HCT116 (cell line): ENCODE measurements at places on chromosomes 12 and 14.

- DNase-seq: peak; percentile 90
Observed at GRCh38 chr12:47021298-47021697, 58.1 kb upstream of the PCED1B start.

DNA sequence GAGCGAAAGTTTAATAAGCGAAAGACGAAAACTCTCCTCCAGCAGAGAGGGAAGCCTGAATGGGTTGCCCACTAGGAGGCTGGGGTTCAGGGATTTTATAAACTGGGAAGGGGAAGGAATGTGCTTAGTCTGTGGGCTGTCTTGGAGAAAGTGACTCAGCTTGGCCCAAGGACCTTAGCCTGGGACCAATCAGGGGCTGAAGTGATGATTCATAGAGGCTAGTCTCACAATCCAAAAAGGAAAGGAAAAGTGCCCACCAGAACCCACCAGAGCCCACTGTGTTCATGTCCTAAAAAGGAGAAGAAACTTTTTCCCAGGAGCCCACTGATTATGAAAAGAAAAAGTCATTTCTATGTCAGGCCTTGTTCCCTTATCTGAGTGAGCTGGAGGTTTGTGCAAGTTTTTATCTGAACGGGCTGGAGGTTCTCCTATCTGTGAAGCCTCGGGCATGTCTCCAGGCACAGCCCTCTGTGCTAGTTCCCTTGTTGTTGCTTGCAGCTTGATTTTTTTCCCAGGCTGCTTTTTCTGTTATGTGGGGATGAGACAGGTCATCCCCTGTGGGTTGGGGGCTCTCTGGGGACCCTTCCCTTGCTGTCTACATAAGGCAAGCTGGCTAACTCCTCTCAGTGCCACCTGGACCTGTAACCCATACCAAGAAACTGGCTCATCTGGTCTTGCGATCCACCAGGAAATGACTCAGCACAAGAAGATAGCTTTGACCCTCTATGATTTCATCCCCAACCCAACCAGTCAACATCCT lies 8.3 kb upstream of the GOLGA5 start:
- DNase-seq: no peak

- no peak for DNase-seq
Observed at GRCh38 chr12:78096909-78097597, 266.4 kb downstream of the NAV3 start.

DNA sequence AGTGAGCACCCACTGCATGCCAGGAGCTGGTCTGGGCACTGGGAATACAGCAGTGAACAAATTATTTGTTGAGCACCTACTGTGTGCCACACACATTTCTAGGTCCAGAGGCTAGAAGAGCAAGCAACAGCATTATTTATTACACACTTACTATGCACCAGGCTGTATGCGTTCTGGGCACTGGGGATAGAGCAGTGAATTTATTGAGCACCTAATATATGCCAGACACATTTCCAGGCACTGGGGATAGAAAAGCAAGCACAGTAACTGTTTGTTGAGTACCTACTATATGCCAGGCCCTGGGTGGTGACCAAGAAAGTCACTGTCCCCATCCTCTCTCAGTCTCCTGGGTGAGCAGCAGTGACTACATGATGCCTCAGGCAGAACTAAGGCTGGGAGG lies 107.5 kb upstream of the NCOR2 start:
- DNase-seq: no peak

GRCh38 chr14:44782775-44783238 lies 178.9 kb downstream of the KLHL28 start:
- no peak for DNase-seq

DNA sequence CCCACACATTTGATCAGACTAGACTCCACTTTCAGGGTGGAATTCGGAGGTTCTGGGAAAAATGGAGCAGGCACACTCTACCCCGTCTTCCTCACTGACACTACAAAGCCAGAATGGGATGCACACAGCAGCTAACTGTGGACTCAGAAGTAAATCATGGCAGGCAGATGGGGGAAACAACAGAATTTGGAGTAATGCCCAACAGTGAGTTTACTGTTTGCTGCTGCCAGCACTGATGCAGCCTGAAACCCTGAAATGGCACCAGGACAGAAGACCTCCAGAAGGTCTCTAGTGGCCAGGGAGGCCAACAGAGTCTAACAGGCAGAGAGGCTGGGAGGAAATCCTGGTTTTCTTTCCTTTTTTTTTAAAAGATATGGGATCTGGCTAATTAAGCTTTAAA lies 24.6 kb downstream of the KCTD10 start:
- no peak for DNase-seq

DNA sequence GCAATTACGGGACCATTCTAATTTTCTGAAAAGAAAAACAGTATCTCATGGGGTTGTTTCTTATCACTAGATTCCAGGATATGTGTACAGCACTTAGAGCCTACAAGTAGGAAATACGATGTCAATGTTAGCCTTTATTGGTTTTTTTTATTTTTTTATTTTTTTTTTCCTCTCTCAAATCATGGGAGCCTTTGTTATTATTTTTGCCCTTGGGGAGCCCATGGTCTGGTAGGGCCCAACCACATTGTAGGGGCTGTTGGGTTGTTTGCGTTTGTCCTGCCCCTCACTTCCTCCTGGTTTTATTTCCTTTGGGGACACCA lies 5.9 kb downstream of the MORN3 start:
- no peak for DNase-seq

GRCh38 chr14:104227806-104228205 lies 89.4 kb downstream of the KIF26A start:
- DNase-seq: no peak

GRCh38 chr14:34874386-34875030 lies 652 bp downstream of the BAZ1A start:
- no peak for DNase-seq

DNA sequence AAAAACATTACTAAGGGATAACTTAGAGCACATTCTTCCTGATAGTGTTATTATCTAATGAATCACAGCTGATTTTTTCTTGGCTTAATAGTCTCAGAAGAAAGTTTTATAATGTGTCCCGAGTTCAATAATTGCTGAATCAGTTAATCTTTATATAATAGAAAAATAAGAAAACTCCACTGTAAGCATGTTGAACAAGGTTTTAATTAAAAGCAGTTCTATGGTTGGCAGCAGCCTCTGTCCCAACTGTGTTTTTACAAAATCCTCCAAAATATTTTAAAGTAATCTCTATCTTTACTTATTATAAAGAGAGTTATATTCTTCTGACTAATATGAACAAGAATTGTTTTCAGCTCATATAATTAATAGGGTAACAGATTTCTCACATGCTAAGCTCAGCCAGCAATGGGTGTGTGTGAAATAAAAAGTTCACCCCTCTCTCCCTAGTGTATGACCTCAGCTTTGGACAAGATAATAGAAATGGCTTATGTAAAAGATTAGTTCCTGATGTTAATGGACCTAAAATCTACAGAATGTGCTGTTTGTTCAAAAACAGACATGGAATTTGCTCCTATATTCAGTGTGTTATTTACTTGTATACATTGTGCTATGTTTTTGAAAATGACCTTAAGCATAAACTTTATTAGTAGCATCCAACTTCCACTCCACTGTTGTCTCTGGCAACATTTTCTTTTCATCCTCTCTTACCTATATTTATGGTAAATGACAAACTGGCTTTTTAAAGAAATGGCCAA lies 67.1 kb upstream of the DCN start:
- no peak for DNase-seq

- DNase-seq: no peak
Observed at GRCh38 chr12:47736877-47737676, 11.8 kb upstream of the ENDOU start.

GRCh38 chr12:47741340-47741703 lies 16.0 kb upstream of the ENDOU start:
- DNase-seq: peak; percentile 27

GRCh38 chr12:2836574-2836973 lies 1.7 kb upstream of the NRIP2 start:
- DNase-seq: no peak

- DNase-seq: no peak
Observed at GRCh38 chr12:87982208-87982607, 47.0 kb downstream of the C12orf50 start.

- DNase-seq: peak; percentile 95
Observed at GRCh38 chr12:65948320-65949008, 124.2 kb downstream of the HMGA2 start.

- DNase-seq: no peak
Observed at GRCh38 chr14:91004987-91005386, 55.5 kb downstream of the RPS6KA5 start.

GRCh38 chr12:3185260-3185870 lies 108.2 kb downstream of the TSPAN9 start:
- no peak for DNase-seq

GRCh38 chr12:56839915-56840325 lies 76.8 kb downstream of the HSD17B6 start:
- peak; percentile 48 for DNase-seq

GRCh38 chr12:113185180-113186032 lies at the start of the genes DDX54 and RITA1:
DDX54 (minus strand) TSS chr12:113185478; CDS start chr12:113185451, 27 bp downstream.
RITA1 (plus strand) TSS chr12:113185721; CDS start chr12:113186747, 1,026 bp downstream.
- peak; percentile 78 for DNase-seq

DNA sequence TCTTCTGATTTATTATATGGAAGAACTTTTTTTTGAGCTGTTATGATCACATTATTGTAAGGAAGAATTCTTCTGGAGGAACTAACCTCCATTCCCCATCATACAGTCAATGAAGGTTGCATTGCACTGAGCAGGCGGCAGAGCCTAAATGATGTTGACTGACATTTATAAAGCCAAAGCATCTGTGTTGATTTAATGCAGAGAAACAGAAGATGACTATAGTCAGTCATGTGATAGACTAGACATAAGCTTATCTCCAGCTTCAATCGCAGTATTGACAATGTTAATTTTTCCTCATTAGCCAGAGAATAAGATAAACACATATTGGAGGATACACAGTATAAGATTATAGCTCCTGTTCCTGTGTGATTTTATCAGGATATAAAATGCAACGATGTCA lies 82.0 kb downstream of the PRICKLE1 start:
- no peak for DNase-seq

GRCh38 chr14:78997811-78998210 lies 827.6 kb downstream of the NRXN3 start:
- DNase-seq: no peak

GRCh38 chr12:48203192-48203591 lies at the start of gene OR10AD1:
OR10AD1 (minus strand) TSS chr12:48203292; CDS start chr12:48203292, 0 bp downstream.
- no peak for DNase-seq

- DNase-seq: no peak
Observed at GRCh38 chr12:87336814-87337336, 692.3 kb downstream of the C12orf50 start.

GRCh38 chr12:24911271-24911791 lies 37.6 kb downstream of the BCAT1 start:
- DNase-seq: no peak

- no peak for DNase-seq
Observed at GRCh38 chr14:92789457-92790089, 4.5 kb upstream of the GOLGA5 start.

GRCh38 chr14:101715210-101716076 lies 46.1 kb upstream of the PPP2R5C start:
- DNase-seq: no peak

- DNase-seq: no peak
Observed at GRCh38 chr14:51394804-51395203, 154.8 kb downstream of the TMX1 start.

DNA sequence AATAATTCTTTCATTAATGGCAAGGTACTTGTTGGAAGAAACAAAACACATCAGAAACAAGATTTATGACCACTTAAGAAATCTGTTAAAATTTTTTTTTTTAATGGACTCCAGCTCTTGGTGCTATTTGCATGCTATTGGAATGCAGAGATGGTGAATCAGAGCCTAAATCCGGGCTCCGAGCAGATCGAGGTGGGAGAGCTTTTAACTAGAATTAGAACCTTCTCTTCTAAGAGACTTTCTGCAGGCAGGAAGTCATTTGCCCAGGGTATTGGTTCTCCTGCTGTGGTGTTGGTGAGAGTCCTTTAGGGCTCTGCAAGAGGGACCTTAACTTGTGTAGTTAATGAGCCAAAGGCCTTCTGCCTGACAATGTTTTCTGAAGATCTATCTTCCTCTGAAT lies 419.4 kb downstream of the SNAPC1 start:
- no peak for DNase-seq

DNA sequence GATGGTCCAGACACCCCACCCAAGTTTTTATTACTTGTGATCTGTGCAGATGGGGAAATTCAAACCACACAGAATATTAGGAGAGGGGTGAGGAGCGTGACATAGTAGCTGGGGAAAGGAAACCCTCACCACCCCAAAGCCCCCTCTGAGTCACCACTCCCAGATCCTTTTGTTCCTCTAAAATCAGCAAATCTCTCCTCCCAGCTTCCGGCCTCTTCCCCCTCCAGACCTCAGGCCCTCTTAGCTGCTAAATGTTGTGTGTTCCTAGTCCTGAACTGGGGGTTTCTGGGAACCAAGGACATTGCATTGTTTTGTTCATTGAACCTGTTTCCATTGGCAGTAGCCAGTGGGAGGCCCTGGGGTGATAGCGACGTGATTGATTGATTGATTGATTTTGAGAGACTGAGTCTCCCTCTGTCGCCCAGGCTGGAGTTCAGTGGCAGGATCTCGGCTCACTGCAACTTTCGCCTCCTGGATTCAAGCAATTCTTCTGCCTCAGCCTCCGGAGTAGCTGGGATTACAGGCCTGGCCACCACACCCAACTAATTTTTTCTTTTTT lies 5.9 kb upstream of the ORAI1 start:
- DNase-seq: no peak

DNA sequence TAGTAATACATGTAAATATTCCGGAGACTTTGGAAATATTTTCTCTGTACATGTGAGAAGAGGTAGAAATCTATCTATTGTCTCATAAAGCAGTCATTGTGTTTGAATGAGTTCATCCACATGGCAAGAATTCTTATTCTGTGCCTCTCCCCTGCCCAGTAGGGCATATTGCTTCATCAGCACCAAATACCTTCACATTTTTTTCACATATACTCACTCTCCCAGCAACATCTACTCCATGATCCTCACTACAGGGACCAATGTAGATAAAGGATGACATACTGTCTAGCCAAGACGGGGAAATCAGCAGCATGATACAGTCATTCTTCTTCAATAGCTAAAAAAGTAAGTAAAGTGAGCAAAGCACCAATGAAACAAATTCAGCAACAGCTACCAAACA lies 1.3 kb upstream of the TAS2R14 start:
- no peak for DNase-seq

DNA sequence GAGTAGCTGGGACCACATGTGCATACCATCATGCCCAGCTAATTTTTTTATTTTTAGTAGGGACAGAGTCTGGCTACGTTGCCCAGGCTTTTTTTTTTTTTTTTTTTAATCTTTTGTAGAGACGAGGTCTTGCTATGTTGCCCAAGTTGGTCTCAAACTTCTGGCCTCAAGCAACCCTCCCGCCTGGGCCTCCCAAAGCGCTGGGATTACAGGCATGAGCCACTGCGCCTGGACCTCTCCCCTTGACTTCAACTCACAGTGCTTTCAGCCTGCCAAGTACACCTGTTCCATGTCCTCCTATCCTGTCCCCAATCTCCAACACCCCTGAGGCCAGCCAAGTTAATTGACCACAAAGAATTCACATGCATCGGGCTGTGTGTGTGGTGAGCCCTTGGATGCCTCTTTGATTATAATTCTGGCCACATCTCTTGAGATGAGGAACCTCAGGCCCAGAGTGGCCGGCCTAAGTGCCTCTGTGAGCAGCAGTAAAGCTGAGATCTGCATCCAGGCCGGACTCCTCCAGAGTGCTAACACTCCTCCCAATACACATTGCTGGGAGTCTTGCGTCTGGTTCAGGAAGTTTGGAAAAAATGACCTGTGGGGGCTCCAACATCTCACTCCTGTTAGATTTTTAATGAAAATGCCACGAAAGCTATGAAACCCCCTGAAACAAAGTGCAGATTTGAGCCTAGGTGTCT lies 6.8 kb downstream of the RAB35 start:
- DNase-seq: no peak
